Urinary bladder (tissue), 4 donors: ENCODE measurements at places on chromosomes 11 and 22. TPM values are rescaled to one million over a fixed set of nuclear protein-coding genes. Genes with fewer than 3 reads are reported as not detected.
A peak's percentile ranks its signal among the peaks of the same experiment; 100 is the strongest.

DNA sequence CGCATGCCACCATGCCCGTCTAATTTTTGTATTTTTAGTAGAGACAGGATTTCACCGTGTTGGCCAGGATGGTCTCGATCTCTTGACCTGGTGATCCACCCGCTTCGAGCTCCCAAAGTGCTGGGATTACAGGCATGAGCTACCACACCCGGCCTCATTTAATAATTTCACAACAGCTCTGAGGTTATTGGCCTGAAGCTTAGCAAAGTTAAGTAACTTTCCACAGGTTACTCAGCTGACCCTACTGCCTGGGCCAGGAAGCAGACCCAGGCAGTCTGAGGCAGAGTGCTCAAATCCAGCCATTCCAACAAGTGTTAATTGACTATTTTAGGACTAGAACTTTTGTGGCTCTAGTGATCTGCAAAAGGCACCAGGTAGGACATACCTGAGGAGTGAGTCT lies 52.2 kb upstream of the L3MBTL2 start:
- no peak for DNase-seq

- no peak for DNase-seq
Observed at GRCh38 chr11:129766898-129767604, 48.6 kb upstream of the TMEM45B start.

- DNase-seq = no peak
Observed at GRCh38 chr11:3092603-3093141, 35.4 kb upstream of the CARS1 start.

GRCh38 chr22:48628891-48629543 lies 1198.7 kb downstream of the BRD1 start:
- DNase-seq = no peak

- DNase-seq = no peak
Observed at GRCh38 chr11:72326151-72326848, 82.3 kb upstream of the PHOX2A start.

- DNase-seq = no peak
Observed at GRCh38 chr11:87861030-87861429, 314.2 kb downstream of the RAB38 start.

- no peak for DNase-seq
Observed at GRCh38 chr11:60866911-60867870, at the start of gene ZP1. TSS of gene ZP1 (plus strand) at chr11:60867542. CDS start at chr11:60867562, 20 bp downstream.

DNA sequence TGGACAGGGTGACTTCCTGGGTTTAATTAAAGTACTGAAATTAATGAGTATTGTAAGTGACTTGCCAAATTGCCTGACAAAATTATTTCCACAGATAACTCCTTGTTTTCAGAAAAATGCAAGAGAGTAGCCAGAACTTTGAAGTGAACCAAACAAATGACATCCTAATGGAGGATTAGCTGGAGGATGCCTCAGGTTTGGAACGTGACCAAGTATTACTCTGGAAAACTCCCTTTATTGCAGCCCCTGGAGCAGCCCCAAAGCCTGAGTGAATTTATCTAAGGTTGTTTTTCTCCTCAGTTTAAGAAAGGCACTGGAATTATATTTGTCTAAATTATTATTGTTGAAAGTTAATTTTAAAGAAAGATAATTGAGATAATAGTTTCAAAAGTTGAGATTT lies 343.6 kb upstream of the MTNR1B start:
- DNase-seq = peak; percentile 17

DNA sequence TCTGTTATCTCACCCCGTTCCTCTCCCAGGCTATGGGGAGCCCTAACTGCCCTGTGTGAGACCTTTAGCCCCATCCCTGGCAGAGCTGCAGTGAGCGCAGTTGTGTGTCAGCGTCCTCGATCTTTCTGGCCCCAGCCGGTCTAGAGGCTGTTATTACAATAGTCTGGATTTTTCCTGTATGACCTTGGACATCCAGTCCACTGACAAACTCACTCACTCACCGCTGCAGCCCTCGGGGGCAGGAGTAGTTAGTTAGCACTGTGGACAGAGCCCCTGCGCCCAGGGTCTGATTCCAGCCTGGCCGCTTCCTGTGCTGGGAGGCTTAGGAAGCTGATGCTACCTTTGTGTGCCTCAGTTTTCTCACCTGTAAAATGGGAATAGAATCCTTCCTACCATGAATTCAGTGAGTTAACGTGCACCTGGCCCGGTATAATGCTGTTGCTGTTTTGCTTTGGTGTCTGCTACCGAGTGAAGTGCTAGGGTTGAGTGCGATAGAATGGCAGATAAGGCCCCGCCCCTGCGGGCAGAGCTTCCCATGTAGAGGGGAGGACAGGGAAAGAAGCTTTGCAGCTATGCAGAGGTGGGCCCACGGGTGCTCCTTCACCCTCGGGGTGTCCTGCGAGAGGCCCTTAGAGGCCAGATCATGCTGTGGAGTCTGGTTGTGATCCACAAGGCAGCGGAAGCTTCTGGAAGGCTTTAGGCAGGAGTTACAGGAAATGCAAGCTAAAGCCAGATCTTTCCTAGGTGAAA lies 3.0 kb downstream of the LRP5 start:
- no peak for DNase-seq

DNA sequence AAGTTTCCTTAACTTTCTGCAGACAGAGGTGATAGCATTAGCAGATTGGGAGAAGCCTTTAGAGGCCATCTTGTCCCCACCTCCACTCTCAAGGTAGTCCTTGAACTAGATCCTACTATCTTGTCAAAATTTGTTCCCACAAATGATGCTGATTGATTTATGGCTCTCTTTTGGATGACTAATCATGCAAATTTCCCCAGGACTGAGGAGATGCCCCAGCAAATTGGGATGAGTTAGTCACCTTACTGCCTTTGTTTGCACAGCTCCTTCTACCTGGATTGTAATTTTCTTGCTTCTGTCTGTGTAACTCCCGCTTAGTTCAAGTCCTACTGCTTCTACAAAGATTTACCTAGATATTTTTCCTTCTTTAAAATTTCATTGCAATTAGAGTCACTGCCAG lies 391.4 kb upstream of the CADM1 start:
- DNase-seq = no peak

DNA sequence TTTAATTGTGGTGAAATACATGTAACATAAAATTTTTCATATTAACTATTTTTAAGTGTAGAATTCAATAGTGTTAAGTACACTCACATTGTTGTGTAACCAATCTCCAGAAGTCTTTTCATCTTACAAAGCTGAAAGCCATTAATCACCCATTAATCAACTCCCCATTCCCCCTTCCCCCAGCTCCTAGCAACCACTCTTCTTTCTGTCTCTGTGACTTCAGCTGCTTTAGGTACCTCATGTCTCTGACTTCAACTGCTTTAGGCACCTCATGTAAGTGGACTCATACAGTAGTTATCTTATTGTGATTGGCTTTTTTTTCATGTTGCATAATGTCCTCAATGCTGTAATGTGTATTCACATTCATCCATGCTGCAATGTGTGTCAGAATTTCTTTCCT lies 150.8 kb upstream of the NTM start:
- DNase-seq = no peak

DNA sequence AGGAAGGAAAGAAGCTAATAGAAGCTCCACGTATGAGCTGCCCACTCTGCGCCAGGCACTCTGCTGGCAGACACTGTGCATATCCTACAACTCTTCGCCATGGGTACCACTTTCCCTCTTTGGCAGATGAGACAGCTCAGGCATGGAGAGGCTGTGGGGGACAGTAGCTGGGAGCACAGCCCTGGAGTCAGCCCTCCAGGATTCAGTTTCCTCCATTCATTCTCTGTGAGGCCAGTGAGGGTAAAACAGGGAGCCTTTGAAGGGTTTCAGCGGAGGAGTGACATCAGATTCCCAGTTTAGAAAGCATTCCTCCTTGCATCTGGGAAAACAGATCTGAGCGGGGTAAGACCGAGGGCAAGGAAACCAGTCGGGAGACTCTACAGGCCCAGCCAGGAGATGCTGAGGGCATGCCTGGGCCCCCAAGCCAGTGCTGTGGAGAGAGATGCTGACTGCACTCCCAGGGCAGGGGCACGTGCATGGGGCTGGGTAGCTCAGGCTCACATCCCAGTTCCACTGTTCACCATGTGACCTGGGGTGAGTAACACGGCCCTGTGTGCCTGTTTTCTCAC lies 58.3 kb upstream of the EMID1 start:
- DNase-seq = no peak

- DNase-seq = no peak
Observed at GRCh38 chr22:39940757-39941305, 19.4 kb upstream of the TMA7B start.

GRCh38 chr22:18976197-18976751 lies 40.2 kb upstream of the PRODH start:
- no peak for DNase-seq

GRCh38 chr22:44445307-44445680 lies 52.7 kb downstream of the RTL6 start:
- DNase-seq = no peak

DNA sequence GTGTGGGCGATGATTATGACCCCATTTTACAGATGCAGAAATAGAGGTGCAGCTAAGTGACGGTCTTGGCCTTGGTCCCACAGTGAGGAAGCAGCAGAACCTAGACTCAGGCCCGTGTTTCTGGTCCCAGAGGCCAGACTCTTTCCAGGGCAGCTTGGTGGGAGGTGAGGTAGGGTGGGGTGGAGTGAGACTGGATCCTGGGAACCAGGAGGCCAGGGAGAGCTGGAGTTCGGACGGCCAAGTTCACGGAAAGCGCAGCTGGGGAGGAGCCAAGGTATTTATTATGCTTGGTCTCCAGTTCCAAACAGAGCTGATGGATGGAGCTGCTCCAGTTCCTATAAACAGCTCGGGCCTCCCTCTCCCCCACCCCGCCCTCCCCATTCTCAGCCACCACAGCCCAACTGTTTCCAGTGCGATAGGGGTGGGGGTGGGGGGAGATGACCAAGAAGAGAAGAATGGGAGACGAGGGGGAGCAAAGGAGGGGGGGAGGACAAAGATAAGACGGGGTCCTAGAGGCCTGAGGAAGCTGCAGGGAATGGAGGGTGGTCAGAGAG lies 16.2 kb downstream of the LRRC32 start:
- peak; percentile 85 for DNase-seq

- DNase-seq = no peak
Observed at GRCh38 chr22:27207266-27207665, 549.9 kb downstream of the MIAT start.

- no peak for DNase-seq
Observed at GRCh38 chr11:123672568-123672967, 18.1 kb upstream of the SCN3B start.

- no peak for DNase-seq
Observed at GRCh38 chr11:65419772-65420481, 2.7 kb upstream of the NEAT1 start.

DNA sequence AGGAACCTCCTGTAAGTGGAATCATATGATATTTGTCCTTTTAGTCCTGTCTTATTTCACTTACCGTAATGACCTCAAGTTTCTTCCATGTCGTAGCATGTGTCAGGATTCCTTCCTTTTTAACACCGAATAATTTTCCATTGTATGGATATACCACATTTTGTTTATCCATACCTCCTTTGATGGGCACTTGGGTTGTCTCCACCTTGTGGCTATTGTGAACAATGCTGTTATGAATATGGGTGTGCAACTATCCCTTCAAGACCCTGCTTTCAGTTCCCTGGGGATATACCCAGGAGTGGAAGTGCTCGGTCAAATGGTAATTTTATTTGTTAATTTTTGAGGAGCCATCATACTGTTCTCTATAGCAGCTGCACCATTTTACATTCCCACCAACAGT lies 244.9 kb upstream of the BLID start:
- DNase-seq = no peak

DNA sequence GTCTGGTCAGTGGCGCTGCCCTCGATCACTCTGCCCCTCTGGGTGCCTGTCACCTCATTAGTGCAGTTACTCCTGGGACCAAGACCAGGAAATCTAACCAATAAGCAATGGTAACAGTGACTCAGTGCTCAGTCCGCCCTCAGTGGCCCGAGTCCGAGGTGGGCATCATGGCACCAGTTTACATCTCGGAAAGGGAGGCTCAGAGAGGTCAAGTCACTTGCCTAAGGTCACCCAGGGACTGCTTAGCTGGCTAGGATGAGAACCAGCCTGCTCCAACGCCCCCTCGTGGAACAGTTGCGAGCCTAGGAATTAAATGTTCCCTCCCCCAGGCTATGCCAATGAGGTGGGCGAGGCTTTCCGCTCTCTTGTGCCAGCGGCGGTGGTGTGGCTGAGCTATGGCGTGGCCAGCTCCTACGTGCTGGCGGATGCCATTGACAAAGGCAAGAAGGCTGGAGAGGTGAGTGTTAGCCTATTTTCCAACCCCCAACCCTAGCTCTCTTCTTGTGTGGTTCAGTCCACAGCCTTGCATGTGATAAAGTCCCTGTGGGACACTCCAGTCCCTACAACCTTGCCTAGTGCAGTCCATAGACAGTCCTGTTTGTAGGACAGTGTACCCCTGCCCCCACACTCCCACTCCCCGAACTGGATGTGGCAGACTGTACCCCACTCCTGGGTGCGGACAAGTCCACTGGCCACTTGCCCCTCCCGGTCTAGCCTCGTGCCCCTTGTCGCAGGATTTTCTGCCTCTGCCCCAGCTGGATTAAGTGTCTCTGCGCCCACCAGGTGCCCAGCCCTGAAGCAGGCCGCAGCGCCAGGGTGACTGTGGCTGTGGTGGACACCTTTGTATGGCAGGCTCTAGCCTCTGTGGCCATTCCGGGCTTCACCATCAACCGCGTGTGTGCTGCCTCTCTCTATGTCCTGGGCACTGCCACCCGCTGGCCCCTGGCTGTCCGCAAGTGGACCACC lies 1.1 kb downstream of the MTFP1 start:
- no peak for DNase-seq

DNA sequence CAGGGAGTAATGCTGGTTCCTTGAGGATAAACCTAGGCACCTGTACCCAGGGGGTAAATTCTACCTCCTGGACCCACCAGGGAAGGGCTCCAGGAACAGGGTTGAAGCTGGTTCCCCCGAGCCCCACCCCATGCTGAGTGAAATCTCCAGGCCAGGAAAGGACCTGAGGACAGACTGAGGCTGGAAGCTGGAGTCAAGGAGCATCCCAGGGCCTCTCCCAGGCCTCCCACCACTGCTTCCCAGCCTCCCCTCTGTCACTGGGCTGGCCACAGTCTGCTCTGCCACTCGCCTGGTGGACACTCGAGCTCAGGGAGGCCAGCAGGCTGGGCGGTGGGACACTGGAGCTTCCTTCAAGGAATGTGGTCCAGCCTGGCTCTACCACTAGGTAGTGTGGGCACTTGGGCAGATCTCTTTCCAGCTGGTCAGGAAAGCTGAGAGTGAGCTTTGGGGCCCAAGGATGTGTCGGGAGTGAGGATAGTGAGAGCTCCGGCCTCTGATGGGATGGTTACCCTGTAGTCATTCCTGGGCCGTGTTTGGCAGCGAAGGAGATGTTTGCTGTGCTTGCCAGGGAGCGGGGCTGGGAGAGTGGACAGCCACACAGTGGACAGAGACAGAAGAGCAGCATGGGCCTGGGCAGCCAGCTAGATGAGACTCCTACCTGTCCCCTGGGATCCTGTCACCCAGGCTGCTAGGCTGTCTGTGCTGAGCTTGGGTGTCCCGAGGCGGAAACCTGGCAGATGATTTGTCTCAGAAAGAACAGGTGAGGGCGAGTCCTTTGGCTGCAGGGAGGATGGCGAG lies 3.4 kb downstream of the OVOL1 start:
- DNase-seq = no peak

GRCh38 chr11:131602431-131602830 lies 232.0 kb downstream of the NTM start:
- DNase-seq = no peak

- no peak for DNase-seq
Observed at GRCh38 chr11:108483163-108483562, 15.0 kb downstream of the POGLUT3 start.

CRYBB3 gene
- not detected for polyA plus RNA-seq

EEF1G gene
- polyA plus RNA-seq = 1,468 TPM

SMC1B gene
- not detected for polyA plus RNA-seq

IGLL1 gene
- polyA plus RNA-seq = not detected

APOL4 gene
- 12.4 TPM for polyA plus RNA-seq

LGALS12 gene
- polyA plus RNA-seq = 4.2 TPM

TUBA8 gene
- polyA plus RNA-seq = 4.5 TPM

AIFM3 gene
- polyA plus RNA-seq = 2.8 TPM

IGF2 gene
- polyA plus RNA-seq = 86.5 TPM
